ENCODE measurements at places on chromosomes 5 and 9.

- no peak for DNase-seq
Measured at GRCh38 chr9:138060365-138060764, 182.8 kb downstream of the CACNA1B start.

DNA sequence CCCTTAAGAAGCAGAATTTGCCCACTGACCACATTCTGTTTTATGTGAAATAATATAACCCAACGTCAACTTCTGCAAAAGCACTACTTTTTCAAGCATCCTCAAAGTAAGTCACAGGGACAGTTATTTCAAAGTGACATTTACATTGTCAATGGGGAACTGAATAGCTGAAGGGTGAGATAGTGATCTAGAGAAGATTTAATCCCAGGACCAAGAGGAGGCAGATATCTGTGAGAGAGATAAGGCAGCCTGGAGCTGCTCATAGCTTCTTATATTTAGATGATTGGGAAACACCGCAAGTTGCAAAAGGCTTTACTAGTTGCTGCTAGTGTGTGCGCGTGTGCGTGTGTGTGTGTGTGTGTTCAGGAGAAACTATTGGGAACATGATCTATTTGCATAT is 210.4 kb upstream of the RFX3 start:
- DNase-seq, result no peak

DNA sequence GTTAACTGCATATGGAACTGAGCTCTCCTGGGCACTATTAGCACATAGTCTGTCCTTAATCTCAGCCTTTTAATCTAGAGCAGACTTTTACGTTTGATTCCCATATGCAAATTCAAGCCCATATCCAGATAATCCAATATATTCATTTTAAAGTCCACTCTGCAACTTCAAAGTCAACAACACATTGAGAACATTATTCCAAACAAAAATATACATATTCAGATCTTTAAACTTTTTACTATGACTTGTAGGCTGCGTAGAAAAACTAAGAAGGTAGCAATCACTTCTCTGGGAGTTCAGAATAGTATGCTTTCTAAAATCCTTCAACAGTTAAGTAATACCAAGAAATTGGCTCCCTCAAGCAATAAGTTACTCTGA is 499.4 kb downstream of the SPATA31D1 start:
- DNase-seq, result no peak

DNA sequence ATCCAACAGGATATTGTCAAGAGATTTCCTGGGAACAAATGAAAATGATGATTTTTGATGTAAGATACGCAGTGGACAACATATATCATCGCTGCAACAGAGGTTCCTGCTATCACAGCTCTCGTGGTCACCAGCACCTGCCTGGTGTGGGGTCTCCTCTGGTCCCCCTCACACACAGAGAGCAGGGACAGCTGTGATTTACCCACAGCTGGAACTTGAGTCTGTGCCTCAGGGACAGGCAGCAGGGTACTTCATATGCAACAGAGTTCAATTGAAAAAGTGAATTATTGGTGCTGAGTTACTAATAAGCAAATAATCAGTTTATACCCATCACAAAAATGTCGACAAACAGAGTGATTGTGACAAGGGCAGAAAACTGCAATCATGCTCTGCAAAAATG is 93.4 kb downstream of the LMX1B start:
- no peak for DNase-seq

DNA sequence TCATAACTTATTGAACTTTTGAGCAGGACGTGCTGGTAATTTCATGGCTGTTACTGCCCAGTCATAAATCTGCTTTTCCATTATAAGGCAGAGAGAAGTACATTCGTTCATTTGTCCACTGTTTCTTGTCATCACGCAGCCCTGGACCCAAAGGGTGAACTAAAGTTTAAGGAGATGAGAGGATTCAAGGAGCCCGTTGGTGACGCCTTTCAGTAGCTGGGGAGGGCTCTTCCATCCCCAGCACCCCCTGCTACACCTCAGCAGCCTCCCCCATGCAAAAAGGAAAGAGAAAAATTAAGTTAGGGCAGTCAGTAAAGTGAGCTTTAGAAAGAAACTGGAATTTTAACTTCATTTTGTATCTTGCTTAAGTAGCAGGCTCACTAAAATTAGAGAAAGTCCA is 2.9 kb downstream of the FOXE1 start:
- DNase-seq, result no peak

GRCh38 chr9:136533775-136534157 is 12.1 kb downstream of the NOTCH1 start:
- DNase-seq, result no peak

- no peak for DNase-seq
Measured at GRCh38 chr9:109918339-109919163, 138.6 kb downstream of the PALM2AKAP2 start.

Data from HEK293T (cell line).